ENCODE measurements at places on chromosomes 4 and X. TPM values are rescaled to one million over a fixed set of nuclear protein-coding genes. Genes with fewer than 3 reads are reported as not detected.

- DNase-seq: no peak
Measured at GRCh38 chrX:74117962-74118902, 185.7 kb upstream of the ZCCHC13 start.

HOPX gene
- not detected for total RNA-seq

DNA sequence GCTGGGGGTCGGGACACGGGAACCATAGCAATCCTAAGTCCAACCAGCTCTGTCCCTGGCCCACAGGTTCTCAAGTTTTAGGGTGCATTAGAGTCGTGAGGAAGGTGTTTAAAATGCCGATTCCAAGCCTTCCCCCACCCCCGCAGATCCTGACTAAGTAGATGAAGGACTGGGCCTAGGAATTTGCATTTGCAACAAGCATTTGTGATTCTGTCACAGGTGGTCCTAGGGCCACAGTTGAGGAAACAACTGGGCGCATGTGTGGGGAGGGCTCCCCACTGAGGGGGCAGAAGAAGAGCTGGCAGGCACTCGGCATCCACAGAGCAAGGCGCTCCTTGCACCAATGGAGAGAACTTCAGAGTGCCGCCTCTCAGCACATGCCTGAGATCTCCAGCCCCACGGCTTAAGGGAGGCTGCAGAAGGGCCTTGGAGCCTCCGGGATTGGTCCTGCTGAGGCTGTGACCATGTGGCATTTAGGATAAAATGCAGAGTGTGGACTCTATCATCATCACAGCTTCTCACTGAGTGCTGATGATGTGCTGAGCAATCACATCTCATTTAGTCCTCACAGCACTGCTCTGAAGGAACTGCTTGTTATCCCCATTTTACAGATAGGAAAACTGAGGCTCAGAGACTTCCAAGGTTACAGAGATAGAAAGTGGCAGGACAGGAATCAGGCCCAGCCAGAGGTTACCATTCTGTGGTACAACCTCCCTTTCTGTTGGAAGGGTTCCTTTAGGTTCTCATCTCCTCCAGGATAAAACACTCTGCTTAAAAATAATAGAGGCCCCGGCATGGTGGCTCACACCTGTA is 16.7 kb downstream of the SEL1L3 start:
- no peak for DNase-seq

TMSB15C gene
- not detected for total RNA-seq

DNA sequence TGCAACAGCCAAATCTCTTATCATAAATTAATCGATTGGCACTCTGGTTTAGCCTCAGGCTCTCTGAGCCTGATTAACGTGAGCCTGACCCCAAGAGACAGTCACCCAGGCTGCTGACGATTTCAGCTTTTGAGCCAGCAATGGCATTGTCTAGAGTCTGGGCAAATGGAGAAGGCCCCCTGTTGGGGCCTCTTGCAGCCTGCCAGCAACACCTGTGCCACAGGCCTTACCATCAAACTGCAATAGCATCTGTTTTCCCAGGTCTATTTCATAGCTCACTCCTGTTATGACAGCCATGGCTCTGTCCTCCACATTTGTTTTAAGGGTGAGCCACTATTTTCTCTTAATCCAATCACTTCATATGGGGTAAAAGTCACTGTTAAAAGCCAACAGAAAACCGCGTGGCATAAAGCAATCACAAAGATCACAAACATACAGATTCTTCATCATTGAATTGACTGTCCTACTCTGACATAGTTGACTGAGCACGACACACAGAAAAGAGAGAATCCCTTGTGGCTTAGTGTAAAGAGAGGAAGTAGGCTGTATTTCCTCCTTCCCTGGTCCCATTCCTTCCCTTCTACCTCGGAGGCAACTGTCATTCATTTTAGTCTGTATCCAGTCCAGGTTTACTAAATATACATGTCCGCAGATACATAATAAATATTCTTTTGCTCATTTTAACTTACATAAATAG is 47.8 kb downstream of the SLC9A7 start:
- DNase-seq: no peak

NWD2 gene
- not detected for total RNA-seq

NLGN4X gene
- not detected for total RNA-seq

HSPA4L gene
- total RNA-seq: 3.9 TPM

CXCL5 gene
- 0.23 TPM for total RNA-seq

- DNase-seq: no peak
Measured at GRCh38 chr4:136392576-136392975, 1139.7 kb downstream of the PCDH18 start.

- no peak for DNase-seq
Measured at GRCh38 chr4:149845743-149846142, 30.1 kb upstream of the IQCM start.

- DNase-seq: no peak
Measured at GRCh38 chrX:6826856-6827255, 291.9 kb upstream of the VCX3A start.

Data from MG63 (cell line).